Astrocyte (in vitro differentiated cells and primary cell): ENCODE measurements at places on chromosomes 4 and X. TPM values are rescaled to one million over a fixed set of nuclear protein-coding genes. Genes with fewer than 3 reads are reported as not detected.

- H3K27me3 ChIP-seq, result no peaks in the 10 kb centered on the region
- H3K27ac ChIP-seq, result no peak overlapping the region
- H3K4me1 ChIP-seq, result peaks cover 18% of the 10 kb centered on the region
- DNase-seq, result no peak
- H3K36me3 ChIP-seq, result no peaks in the 10 kb centered on the region
Measured at GRCh38 chr4:68347845-68348244, 2.0 kb downstream of the YTHDC1 start.

DNA sequence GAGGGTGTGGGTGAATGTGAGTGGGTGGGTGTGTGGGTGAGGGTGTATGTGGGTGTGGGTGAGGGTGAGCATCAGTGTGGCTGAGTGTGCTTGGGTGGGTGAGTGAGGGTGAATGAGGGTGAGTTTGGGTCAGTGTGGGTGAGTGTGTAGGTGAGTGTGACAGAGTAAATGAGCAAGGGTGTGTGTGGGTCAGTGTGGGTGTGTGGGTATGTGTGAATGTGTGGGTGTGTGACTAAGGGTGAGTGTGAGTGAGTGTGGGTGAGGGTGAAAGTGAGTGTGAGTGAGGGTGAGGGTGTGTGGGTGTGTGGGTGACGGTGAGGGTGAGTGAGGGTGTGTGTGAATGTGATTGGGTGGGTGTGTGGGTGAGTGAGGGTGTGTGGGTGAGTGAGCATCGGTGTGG lies 1676.7 kb upstream of the TENM3 start:
- H3K4me1 ChIP-seq, result no peaks in the 10 kb centered on the region
- no peaks in the 10 kb centered on the region for H3K36me3 ChIP-seq
- no peaks in the 10 kb centered on the region for H3K27me3 ChIP-seq
- no peak overlapping the region for H3K27ac ChIP-seq

The SULT1E1 gene
- 0.34 TPM in 1 of 2 replicates, not detected in the other for total RNA-seq

The SOX3 gene
- 0.26 and 0.98 TPM in 2 replicates for total RNA-seq

- no peak overlapping the region for H3K4me3 ChIP-seq
- no peaks in the 10 kb centered on the region for H3K36me3 ChIP-seq
- no peaks in the 10 kb centered on the region for H3K27me3 ChIP-seq
- H3K27ac ChIP-seq, result no peak overlapping the region
- no peak for DNase-seq
Measured at GRCh38 chr4:95465010-95465409, 83.8 kb downstream of the UNC5C start.

- no peak for DNase-seq
- peaks cover 5% of the 10 kb centered on the region for H3K4me1 ChIP-seq
- H3K36me3 ChIP-seq, result no peaks in the 10 kb centered on the region
- no peak overlapping the region for H3K27ac ChIP-seq
- no peaks in the 10 kb centered on the region for H3K27me3 ChIP-seq
- H3K4me3 ChIP-seq, result no peak overlapping the region
Measured at GRCh38 chr4:55216863-55217635, 91.7 kb upstream of the KDR start.

DNA sequence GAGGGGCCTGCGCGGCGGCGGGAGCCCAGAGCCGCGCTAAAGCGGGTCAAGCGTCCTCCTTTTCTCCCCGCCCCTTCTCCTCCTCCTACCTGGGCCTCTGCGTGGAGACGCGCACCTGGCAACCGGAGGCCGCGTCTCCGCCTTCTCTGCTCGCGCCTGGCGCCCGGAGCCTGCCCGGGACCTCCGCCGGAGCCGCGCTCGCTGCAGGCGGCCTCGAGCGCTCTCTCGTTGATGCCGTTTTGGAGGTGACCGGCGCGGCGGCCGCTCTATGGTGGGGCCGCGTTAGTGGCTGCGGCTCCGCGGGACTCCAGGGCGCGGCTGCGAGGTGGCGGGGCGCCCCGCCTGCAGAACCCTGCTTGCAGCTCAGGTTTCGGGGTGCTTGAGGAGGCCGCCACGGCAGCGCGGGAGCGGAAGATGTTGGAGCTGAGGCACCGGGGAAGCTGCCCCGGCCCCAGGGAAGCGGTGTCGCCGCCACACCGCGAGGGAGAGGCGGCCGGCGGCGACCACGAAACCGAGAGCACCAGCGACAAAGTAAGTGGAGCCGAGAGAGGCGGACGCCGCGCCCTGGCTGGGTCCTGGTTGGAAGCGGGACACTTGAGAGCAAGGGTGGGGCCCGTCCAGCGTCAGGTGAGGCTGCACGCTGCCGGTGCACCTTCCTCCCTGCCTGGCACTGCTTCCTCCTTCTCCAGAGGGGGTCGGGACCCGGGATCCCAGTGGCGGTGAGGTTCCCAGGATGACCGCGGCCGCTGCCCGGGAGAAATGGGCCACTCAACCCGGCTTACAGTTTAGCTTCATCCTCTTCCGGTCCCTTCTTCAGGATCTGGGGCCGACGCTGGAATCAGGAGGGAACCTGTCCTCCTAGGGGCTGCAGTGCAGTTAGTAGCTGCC lies at the start of gene CDS1:
Gene CDS1, plus strand, starts transcription at position 140 of the 888 bp plus-strand sequence. Its CDS starts 275 bp downstream, at position 415.
- no peak for DNase-seq
- peak within 1 kb of the TSS; percentile 62 for H3K4me3 ChIP-seq
- H3K27me3 ChIP-seq, result peaks cover 21% of the 10 kb centered on the region
- no peaks in the 10 kb centered on the region for H3K36me3 ChIP-seq
- H3K27ac ChIP-seq, result no peak within 1 kb of the TSS

GRCh38 chrX:66110112-66110511 lies 53.9 kb upstream of the HEPH start:
- no peak for DNase-seq
- no peak overlapping the region for H3K4me3 ChIP-seq
- H3K4me1 ChIP-seq, result no peaks in the 10 kb centered on the region
- H3K36me3 ChIP-seq, result no peaks in the 10 kb centered on the region
- no peaks in the 10 kb centered on the region for H3K27me3 ChIP-seq

- H3K27ac ChIP-seq, result no peak overlapping the region
- H3K27me3 ChIP-seq, result no peaks in the 10 kb centered on the region
- no peak for DNase-seq
- no peaks in the 10 kb centered on the region for H3K4me1 ChIP-seq
- no peaks in the 10 kb centered on the region for H3K36me3 ChIP-seq
- no peak overlapping the region for H3K4me3 ChIP-seq
Measured at GRCh38 chrX:130251671-130252070, 17.0 kb downstream of the ZNF280C start.

DNA sequence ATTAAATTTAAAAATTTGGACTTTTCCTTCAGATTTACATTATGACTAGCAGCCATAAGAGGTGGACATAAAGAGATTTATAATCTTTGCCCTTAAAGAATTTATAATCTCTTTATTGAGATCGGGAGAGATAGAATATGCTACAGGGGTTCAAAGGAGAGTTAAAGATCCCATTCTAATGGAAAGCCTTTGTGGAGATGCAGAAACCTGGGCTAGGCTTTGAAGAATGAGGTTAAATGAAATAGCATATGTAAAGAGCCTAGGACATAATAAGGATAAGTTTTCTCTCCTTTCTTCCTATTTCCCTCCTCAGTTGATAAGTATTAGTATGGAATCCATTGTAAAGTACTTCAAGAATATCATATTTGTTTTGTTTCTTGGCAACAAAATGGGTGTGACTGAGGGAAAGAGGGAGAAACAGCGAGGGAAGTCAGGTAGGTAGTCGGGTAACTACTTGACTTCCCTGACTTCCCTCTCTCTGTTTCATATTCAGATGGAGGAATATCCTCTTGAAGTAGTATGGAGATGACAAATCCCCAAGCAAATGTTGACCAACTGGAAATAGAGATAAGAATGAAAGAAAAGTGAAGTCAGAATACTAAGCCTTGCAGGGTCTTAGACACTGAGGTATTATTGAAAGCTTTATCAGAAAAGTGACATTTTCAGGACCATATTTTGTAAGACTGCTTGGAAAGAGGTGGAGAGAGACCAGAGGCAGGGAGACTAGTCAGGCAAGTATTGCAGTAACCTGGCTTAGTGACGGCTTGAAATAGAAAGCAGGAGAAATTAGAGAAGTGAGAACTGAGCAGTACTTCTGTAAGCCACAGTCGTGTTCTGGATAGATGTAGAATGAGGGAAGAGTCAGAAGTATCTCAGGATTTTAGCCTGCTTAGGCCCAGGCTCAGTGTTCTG lies 82.9 kb downstream of the PDLIM5 start:
- H3K27me3 ChIP-seq, result no peaks in the 10 kb centered on the region
- no peak overlapping the region for H3K4me3 ChIP-seq
- peaks cover 39% of the 10 kb centered on the region for H3K4me1 ChIP-seq

DNA sequence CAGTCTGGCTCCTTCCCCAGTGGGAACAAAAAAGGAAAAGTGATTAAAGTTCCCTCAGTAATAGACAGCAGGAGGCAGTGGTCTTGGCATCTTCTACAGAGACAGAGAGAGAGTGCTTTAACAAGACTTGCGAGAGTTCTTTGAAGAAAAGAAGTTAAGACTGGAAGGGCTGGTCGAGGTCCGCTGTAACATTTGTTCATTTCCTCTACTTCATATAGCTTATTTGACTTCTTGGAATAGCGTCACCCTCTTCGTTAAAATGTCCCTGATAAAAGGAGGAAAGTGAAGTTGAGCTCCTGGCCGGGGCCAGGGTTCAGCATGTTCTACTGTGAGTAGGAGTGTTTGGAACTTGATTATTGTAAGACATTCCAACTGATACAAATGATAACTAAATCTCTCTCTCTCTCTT lies 179.8 kb downstream of the SLIT2 start:
- H3K27ac ChIP-seq, result no peak overlapping the region
- H3K36me3 ChIP-seq, result no peaks in the 10 kb centered on the region
- DNase-seq, result peak; percentile 38
- H3K27me3 ChIP-seq, result no peaks in the 10 kb centered on the region
- H3K4me1 ChIP-seq, result peaks cover 3% of the 10 kb centered on the region

- H3K27ac ChIP-seq, result no peak overlapping the region
- H3K4me1 ChIP-seq, result no peaks in the 10 kb centered on the region
- no peaks in the 10 kb centered on the region for H3K27me3 ChIP-seq
- no peak for DNase-seq
- no peaks in the 10 kb centered on the region for H3K36me3 ChIP-seq
Measured at GRCh38 chrX:68651110-68651509, 3.6 kb downstream of the STARD8 start.

DNA sequence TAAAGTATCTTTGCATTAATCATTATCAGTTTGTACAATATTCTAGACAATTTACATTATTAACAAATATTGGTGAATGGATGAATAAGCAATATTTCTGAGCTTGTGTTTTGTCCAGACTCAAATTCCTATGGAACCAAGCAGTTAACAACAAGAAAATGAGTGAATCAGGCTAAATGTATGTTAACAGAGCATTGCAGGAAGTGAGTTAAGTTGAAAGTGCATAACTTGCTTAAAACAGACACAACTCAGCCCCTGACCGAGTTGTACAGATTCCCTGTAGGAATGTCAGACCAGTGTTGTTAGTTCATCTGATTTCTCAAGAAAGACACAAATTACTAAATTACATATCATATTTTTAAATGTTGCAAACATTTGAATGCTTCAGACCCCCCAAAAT lies 23.7 kb upstream of the CSN1S1 start:
- H3K27ac ChIP-seq, result no peak overlapping the region
- no peaks in the 10 kb centered on the region for H3K27me3 ChIP-seq
- no peak overlapping the region for H3K4me3 ChIP-seq

DNA sequence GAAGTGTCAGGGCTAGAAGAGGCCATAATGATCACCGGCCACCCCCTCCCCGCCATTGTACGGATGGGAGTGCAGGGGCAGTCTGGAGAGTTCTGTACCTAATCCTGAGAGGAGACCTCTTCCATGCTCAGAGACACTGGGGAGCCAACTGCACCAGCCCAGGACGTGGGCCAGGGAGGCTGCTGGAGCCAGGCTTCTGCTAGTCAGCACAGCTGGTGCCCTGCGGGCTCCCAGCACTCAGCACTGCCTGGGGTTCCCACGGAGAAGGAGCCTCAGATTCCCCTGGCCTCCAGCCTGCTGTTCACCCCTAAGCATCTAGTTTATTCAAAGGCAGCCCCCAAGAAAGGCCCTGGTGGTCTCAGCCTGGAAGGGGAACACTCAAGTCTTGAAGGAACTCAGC lies 28.8 kb downstream of the ABLIM2 start:
- H3K4me3 ChIP-seq, result no peak overlapping the region
- H3K4me1 ChIP-seq, result no peaks in the 10 kb centered on the region
- no peaks in the 10 kb centered on the region for H3K36me3 ChIP-seq
- H3K27me3 ChIP-seq, result peaks cover 8% of the 10 kb centered on the region
- no peak for DNase-seq

DNA sequence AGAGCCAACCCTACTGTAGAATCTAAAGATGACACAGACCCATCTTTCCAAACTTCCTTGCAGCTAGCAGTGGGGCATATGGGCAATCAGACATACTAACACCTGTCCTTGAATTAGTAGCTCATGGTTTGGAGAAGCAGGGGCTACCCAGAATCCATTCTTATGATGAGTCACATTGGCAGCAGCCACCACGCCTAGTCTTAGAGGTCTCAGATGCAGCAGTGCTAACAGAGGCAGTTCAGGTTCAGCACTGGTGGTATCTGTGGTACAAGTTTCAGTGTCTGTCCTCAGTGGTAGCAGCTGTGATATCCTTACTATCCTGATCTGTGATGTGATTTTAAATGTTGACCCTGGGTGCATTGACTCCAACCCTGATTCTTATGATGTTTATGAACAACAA lies 68.1 kb downstream of the FRMPD4 start:
- no peak overlapping the region for H3K4me3 ChIP-seq
- DNase-seq, result no peak
- peaks cover 2% of the 10 kb centered on the region for H3K4me1 ChIP-seq
- no peaks in the 10 kb centered on the region for H3K27me3 ChIP-seq
- H3K27ac ChIP-seq, result no peak overlapping the region

DNA sequence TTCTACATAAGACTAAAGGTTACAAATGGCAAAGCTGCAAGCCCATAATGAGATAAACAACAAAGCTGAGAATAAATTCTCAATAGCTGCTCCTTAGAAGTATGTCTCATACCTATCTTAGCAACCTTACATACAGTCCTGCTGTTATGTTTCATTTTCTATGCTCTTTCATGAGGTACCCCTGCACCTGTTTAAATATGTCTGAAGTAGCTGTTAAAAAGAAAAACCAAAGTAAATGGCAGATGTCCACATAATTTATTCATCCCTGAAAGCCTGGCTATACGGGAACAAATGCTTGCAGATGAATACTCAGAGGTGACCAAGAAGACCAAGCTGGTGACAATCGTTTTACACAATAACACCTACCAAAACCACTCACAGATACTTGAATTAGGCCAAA lies 22.5 kb downstream of the PPA2 start:
- H3K36me3 ChIP-seq, result peaks cover 8% of the 10 kb centered on the region
- H3K4me1 ChIP-seq, result no peaks in the 10 kb centered on the region
- no peaks in the 10 kb centered on the region for H3K27me3 ChIP-seq
- H3K4me3 ChIP-seq, result no peak overlapping the region
- H3K27ac ChIP-seq, result no peak overlapping the region
- DNase-seq, result no peak

DNA sequence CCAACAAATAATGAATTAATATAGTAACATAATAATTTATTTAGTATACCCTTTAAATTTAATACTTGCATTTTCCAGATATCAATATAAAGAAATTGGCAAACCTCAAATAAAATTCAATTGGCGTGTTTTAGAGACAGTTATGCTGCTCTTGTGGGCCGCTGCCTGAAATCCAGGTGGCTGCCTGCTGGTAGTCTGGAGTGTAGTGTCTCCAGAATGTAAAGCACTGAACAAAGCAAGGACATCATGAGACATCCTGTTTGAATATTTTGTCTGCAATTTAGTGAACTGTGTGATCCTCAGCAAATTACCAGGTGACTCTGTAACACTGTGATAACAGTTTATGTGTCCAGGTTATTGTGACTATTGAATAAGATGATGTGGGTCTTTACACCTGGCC lies 29.9 kb downstream of the ZFP42 start:
- H3K4me1 ChIP-seq, result no peaks in the 10 kb centered on the region
- no peaks in the 10 kb centered on the region for H3K36me3 ChIP-seq
- no peaks in the 10 kb centered on the region for H3K27me3 ChIP-seq
- DNase-seq, result no peak
- H3K27ac ChIP-seq, result no peak overlapping the region

The CLNK gene
- total RNA-seq, result not detected in 2 replicates
